Effector memory CD8-positive, alpha-beta T cell (primary cell): ENCODE measurements at places on chromosomes 5 and 9.

- peak; percentile 41 for DNase-seq
These were observed 404.7 kb upstream of the TRPC7 start for GRCh38 chr5:136769900-136770684.

DNA sequence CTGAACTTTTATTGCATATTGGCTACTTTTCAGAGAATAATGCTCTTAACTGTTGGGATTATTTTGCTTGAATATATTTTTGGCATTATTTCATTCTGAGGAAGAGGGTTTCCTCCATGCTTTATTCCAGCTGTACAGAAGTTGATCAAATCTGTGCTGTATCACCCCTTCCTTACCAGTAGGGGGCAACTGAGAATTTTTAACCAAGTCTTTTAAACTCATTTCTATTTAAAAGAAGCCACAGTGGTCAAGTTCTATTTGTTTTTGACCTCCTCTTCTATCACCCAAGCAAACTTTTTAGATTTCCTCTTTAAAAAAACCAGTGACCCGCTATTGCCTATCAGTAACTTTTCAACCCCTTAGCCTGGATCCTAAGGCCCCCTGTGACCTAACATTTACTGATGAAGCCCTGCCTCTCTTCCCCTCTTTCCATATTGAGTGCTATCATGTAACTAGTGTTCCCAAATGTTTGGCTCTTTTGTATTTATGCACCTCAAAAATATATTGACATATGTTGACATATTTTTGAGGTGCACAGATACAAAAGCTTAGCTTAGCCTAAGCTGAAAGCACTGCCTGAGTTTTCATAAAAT lies 80.6 kb downstream of the FBXO4 start:
- no peak for DNase-seq

DNA sequence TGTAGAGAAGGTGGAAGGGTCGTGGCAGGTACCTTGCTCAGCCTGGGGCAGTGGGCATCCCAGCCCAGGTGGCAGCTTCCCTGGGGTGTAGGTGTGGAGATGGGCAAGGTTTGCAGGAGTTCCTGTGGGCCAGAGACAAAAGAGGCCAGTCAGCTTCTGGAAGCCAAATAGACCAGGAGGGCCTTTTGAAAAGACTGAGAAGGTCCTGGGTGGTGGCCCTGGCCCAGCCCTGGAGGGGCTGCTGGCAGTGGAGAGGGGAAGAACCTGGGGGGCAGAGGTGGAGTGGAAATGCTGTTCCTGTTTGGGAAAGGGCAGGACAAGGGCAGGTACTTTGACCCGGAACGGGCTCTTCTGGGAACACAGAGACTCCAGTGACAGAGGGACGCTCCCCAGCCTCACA lies 7.0 kb upstream of the IL3 start:
- no peak for DNase-seq

DNA sequence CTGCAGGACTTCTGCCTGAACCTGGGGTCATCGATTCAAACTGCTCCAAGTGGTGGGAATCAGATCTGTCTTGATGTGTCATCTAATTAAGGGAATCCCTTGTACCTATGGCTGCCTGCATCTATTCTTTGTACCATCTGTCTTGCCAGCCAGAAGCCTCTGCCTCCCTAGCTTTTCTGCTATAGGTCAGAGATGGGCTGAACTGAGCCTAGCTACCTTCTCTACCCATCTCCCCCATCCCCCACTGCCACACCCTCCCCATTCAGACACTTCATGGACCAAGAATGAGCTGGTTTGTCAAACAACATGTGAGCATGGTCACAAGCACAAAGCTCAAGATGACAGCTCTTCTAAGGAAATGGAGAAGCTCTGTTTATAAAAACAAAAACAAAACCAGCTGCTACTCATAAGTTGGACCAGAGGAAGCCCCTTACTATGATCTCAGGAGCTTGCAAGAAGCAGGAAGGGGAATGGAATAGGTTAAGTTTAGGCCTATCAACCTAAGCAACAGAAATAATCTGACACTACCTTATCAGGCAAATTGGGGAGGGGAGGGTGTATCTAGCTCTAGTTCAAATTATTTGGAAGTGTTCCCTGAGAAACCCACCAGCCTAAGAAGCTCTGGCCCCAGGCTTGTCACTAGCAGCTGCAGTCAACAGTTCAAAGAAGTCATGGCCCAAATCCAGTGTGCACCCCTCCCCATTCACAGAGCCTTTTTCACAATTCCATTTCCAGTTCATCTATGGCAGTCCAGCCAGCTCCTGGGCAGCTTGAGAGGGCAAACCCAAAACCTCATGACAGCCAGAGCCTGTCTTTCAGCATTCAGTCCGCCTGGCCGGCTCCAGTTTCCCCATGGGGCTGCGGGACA lies 29.9 kb downstream of the SKP1 start:
- DNase-seq, result no peak

GRCh38 chr9:110319781-110320492 lies 17.7 kb downstream of the TXNDC8 start:
- no peak for DNase-seq

GRCh38 chr5:61504143-61504770 lies 172.2 kb downstream of the ZSWIM6 start:
- DNase-seq, result no peak

GRCh38 chr5:38948501-38948900 lies 102.7 kb downstream of the OSMR start:
- DNase-seq, result no peak

DNA sequence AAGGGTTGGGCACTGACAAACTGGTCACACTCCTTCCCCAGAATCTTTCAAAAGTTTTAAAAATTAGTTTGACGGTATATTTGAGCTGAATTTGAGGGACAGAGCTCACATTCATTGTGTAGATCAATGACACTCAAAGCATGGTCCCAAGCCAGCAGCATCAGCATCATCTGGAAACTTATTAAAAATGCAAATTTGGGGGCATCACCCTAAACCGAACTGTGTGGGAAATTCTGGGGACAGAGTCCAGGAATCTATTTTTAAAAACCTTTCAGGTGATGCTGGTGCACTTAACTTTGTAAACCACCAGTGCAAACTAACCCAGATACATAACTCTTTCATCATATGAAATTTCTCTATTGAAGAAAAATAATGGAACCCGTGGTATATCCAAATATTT lies 58.1 kb upstream of the MTAP start:
- DNase-seq, result no peak

GRCh38 chr9:123914517-123915196 lies 15.3 kb downstream of the DENND1A start:
- no peak for DNase-seq

DNA sequence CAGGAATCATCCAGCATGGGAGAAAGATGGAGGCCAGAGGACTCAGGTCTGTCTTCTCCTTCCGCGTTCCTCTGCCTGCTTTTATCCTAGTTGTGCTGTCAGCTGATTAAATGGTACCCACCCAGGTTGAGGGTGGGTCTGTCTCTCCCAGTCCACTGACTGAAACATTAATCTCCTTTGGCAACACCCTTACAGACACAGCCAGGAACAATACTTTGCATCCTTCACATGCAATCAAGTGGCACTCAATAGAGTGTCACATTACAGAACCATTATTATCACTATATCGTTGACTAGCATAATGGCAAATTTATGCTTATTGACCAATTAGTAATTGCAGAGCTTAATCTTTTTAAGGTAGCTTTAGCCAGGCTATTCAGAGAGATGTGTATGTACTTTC lies 64.8 kb downstream of the UNC13B start:
- no peak for DNase-seq

- no peak for DNase-seq
These were observed 623.7 kb downstream of the BNC2 start for GRCh38 chr9:16246785-16247184.

DNA sequence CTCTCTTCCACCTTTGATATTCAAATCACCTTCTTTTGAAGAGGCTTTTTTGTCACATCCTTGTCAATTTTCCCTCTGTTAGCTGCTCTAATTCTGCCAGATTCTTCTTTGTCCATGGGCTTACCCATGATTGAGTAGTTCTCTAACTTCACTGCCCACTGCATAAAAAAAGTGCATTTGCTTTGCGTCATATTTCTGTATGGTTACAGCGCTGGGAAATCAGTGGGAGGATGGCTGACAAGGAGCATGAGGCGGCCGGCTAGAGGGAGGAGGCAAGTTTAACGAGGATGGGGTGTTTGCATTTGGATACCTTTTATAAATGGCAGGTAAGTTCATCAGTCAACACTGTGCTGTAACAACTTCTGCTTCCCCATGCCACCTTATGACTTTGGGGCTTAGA lies 116.5 kb upstream of the LHFPL2 start:
- no peak for DNase-seq

- DNase-seq, result no peak
These were observed 148.7 kb upstream of the ERCC6L2 start for GRCh38 chr9:95726756-95727155.

GRCh38 chr5:42596817-42597216 lies 159.8 kb upstream of the CCDC152 start:
- DNase-seq, result no peak

DNA sequence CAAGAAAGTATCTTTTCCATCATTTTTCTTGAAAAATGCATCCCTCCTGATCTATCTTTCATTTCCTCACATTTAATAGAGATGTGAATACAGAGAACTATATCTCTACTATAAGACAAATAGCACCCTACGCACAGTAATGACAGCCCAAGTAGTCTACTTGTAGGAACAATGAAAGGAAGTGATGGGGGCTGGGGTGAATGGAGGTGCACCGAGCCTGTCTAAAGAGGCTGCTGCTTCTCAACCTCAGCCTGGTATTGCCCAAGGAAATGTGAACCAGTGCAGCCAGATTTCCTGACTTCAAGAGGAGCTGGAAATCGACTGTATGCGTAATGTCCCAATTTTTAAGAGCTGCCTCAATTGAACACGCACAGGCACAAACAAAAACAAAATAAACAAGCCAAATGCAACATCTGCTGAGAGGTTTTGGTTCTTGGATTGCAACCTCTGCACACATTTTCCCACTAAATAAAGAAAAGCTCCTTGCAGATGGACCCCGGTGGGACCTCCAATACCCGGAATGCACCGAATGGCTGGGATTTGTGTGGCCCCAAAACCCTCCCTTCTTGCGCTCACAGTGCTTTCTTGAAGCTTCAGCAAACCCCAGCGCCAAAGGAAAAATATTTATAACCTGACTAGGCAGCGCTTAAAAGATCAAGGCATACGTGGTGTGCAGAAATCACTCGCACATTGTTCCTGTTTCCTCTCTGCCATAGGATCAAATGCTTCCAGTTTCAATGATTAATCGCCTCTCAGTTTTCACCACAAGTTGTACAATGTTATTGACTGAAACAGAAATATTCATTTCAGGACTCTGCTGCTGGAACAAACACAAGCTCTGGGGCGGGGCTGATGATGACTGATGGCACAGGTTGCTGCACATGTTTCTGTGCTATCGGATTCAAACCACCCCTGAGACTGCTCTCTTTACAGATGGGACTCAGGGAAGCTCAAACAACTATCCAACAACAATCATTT lies 68.3 kb downstream of the KCNIP1 start:
- no peak for DNase-seq

DNA sequence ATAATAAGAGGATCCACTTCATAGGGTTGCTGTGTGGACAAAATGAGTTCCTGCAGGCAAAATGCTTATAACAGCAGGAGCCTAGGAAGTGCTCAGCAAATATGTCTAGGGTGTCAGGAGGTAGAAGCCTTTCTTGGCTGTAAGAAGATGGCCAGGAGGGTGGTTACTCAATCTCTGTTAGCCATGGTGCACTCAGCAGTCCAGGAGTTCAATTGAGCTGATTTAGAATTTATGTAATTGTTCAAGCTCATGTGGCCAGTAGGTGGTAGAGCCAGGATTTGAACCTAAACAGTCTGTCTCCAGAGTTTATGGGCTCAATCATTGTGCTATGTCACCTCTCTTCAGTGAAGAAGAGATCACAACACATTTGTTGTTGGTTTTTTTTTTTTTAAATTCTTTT lies 381.2 kb downstream of the KIF4B start:
- no peak for DNase-seq

DNA sequence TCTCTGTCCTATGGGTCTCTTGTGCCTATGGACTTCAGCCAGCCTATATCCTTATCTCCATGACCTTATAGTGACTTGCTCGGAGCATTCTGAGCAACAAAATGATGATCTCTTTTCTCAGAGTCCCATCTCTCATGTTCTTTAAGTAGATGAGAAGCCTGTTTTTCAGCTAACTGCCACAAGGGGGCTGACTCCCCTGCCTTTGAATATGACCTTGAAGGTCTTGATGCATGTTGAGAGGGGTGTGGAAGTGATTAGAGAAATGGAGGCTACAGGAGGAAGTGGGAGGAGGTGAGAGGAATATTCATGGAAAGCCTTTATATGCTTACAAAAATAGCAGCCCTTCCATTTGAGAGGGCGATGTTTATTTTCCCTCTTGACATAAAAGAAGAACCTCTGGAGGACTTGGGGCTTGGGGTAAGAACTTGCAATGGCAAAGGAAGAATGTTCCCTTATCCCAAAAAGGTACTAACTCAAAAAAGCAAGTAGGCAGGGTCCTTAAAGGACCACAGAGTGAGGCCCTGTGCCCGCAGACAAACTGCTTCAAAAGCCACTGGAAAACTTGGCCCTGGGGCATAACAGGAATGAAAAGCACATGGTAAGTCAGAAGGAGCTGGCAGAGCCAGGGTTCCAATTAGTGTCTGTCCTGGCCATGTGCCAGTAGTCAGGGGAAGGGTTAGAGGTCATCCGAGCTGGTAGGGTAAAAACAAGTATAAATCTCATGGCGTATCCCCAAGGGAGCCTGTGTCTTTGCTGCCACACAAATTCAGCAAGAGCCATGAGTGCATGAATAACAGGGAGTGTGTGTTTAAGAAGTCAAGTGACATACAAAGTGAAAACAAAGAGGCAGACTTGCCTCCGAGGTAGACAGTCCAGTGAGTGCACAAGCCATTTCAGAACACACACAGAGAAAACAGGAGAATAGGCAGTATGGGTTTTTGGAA lies 39.1 kb downstream of the FGD3 start:
- peak; percentile 50 for DNase-seq

DNA sequence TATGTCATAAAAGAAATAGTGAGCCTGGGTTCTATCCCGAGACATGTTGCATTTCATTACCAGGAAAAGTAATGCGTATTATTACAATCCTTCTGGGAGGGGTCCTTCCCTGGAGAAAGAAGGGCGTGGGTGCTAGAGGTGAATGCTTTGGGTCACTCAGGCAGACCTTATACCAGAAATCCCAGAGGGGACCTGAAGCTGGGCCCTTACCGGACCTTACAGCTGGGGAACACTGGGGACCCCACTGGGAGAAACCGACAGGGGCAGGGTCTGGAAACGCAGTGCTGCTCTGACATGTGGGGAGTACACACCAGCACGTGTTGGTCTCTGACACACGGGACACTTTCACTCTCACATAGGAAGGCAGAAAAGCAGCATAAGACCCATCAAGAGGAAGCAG lies 71.3 kb downstream of the LMNB1 start:
- DNase-seq, result no peak
